ENCODE measurements at places on chromosomes 7 and 10. TPM values are rescaled to one million over a fixed set of nuclear protein-coding genes. Genes with fewer than 3 reads are reported as not detected.

GRCh38 chr7:131034166-131034881 lies 293.4 kb upstream of the MKLN1 start:
- DNase-seq: no peak

DNA sequence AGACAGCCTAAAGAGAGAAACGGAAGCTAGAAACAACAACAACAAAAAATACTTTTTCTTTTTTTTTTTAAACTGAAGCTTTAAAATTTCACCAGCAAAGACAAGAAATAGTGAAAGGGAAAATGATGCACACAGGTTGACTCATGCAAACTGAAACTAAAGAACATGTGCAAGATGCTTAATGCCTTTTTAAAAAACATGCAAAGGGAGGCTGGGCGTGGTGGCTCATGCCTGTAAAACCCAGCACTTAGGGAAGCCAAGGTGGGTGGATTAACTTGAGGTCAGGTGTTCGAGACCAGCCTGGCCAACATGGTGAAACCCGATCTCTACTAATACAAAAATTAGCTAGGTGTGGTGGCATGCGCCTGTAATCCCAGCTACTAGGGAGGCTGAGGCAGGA lies 15.1 kb upstream of the CUBN start:
- no peak for DNase-seq

- peak; percentile 90 for DNase-seq
These were observed 22.8 kb downstream of the GNA12 start for GRCh38 chr7:2821161-2821841.

- no peak for DNase-seq
These were observed 9.0 kb upstream of the ADCYAP1R1 start for GRCh38 chr7:31043051-31043471.

DNA sequence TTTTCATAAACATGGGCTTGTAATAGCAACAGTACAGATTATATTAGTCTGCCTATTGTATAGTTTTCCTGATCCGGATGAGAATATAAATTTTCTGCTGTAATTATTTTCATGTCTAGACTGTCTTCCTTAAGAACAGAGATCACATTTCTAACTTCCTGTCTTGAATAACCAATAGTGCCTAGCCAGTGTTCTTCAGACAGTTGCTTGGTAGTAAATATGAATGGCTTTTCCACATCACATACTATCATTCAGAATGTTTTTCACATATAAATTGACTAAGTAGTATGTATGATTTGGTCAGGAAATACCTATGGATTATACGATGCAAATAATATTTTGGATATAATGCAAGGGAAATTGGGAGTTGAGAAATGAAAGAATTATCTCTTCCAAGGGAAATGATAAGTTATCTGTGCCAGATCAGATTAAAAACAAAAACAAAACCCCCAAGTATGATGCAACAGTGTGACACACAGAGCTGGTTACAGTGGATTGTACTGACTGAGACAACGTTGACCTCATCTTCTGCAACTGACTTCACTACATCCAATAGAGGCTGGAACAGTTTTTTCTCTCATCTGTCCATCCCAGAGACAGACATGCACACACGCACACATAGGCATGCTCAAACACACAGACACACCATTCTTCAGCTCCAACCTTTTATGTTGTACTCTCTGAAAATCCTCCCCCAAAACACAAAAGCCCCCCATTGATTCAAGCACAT lies 16.4 kb downstream of the ITGA8 start:
- no peak for DNase-seq

DNA sequence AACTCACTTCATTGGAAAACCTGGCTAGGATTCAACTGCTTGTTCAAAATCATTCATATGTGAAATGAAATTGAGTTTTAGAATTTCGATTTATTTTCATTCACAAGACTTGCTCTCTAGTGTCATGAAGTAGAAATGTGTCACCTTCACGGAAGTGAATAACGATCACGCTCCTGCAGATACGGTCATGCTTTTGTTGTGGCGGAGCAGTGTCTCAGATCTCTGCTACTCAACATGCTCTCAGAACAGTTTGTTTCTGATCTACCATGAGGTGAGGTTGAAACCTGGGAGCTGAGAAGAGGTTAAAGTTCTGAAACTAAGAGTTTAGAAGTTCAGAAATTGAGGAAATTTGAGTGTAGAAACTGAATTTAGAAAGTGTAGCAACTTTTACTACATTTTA lies 13.8 kb upstream of the PITRM1 start:
- DNase-seq: no peak

GRCh38 chr7:33072471-33072870 lies 9.9 kb upstream of the NT5C3A start:
- DNase-seq: no peak

DNA sequence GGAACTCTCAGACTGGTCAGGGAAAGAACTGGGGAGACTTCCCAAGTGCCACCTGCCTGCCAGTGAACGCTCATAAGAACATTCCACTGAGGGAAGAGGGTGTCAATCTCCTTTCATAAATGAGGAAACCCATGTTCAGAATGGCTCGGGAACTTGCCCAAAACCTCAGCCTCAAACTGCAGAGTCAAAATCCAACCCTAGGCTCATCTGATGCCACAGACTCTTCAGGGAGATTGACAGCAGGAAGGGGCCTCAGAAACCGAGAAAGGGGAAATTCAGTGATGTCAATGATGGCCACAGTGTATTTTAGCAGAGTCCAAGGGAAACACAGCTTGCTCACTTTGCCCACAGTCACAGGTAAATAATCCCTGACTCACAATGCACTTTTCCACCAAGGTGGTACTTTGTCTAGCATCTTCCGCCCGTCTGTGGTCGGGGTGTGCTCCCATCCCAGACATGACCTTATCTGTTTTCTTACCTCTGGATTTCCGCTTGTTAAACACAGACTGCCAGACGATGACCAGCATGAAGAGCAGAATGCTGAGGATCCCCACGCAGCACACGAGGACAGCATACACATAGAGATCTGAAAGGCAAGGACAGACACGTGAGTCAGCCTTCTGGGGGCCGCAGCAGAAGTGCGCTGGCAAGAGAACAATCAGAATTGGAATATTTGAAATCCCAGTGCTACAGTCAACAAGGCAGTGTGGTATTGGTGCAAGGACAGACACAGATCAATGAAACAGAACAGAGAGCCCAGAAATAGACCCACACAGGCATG lies 38.4 kb downstream of the VSTM4 start:
- no peak for DNase-seq

- no peak for DNase-seq
These were observed 4.4 kb downstream of the MYO3A start for GRCh38 chr10:25938405-25938804.

ITPRID1 gene
- total RNA-seq: not detected

IGFBP3 gene
- total RNA-seq: 152 TPM

GTF2IRD1 gene
- 36.8 TPM for total RNA-seq

HOXA7 gene
- total RNA-seq: 28.8 TPM

Measured in kidney epithelial cell (primary cell).